ENCODE measurements at places on chromosomes 11 and 22.

- DNase-seq, result no peak
These were observed 80.0 kb downstream of the BLID start for GRCh38 chr11:122036018-122036417.

GRCh38 chr11:8192896-8193209, 24.0 kb upstream of the RIC3 start:
- DNase-seq, result no peak

GRCh38 chr11:133506023-133506422, 26.3 kb downstream of the OPCML start:
- no peak for DNase-seq

DNA sequence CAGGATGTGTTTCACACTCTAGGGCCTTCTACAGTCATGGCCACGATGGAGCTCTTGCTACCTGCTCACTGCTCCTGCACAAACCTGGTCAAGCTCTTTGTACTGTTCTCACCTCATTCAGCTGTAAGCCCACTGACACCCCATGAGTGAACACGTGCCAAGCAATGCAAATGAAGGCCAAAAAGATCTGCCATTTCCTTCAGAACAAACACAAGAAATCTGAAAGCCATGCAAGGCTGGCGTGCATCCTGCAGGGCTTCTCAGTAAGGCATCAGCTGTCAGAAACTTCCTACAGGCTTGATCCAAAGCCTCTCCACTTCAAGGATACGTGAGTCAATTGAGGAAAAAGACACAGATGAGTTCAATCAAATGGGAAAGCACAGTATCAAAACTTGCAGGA, 44.1 kb upstream of the NFRKB start:
- DNase-seq, result no peak

- no peak for DNase-seq
These were observed 57.6 kb downstream of the IGLL5 start for GRCh38 chr22:22945195-22945594.
